ENCODE measurements at places on chromosomes 2 and 18.

- no peak for DNase-seq
Observed at GRCh38 chr18:63741769-63742168, 33.4 kb upstream of the SERPINB7 start.

GRCh38 chr2:84493514-84493913, 22.8 kb upstream of the DNAH6 start:
- DNase-seq: no peak

- no peak for DNase-seq
Observed at GRCh38 chr18:30763902-30764350, 278.6 kb downstream of the DSC3 start.

DNA sequence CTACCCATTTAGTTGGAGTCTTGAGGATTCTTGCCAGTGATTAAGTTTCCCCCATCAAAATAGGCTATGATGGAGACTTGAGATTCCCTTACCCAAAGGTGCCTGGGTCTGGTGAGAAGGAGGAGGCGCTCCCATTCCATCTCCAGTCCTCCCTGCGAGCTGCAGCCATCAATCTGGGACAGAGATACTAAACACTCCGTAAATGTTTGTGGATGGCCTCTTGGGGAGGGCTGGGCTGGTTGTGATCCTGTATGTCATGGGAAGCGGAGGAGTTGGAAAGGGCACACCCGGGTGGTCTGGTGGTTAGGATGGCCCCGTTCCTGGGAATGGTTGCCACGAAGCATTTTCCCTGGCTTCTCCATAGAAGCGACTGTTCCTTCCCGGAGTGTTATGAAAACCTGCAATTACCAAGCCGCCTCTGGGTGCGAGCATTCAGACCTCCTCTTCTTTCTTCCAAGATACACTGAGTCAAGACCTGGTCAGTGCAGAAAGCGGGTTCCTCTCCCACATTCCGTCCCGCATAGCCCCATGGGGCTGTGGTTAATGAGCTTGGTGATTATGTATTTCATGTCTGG, 196.9 kb downstream of the CTIF start:
- DNase-seq: no peak

GRCh38 chr18:24809173-24809950, 348.9 kb downstream of the HRH4 start:
- no peak for DNase-seq

GRCh38 chr2:201973305-201973928, 60.2 kb upstream of the FZD7 start:
- no peak for DNase-seq

DNA sequence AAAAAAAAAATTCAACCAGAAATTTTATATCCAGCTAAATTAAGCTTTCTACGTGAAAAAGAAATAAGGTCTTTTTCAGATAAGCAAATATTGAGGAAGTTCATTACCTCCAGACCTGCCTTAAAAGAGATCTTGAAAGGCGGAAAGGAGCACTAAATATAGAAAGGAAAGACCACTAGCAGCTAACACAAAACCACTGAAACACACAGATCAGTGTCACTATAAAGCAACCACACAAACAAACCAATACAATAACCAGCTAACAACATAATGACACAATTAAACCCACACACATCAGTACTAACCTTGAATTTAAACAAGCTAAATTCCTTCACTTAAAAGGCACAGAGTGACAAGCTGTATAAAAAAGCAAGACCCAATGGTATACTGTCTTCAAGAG, 958.3 kb downstream of the TSN start:
- DNase-seq: no peak

DNA sequence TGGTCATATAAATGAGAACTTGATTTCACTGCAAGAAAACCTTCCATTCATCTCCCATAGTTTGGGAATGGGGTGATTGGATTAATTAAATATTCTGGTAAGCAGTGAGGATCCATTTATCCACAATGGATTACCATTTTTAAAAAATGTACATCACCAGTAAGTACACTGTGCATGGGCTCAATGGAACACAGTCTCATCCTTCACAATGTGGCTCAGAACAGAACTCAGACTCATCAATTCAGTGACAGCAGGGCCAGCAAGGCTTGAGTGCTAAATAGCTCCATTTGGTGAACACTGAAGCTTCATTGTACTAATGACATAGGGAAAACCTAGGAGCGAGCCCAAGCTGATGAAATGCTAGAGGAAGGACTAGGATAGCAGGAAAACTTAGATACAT, 223.8 kb downstream of the CMPK2 start:
- no peak for DNase-seq

DNA sequence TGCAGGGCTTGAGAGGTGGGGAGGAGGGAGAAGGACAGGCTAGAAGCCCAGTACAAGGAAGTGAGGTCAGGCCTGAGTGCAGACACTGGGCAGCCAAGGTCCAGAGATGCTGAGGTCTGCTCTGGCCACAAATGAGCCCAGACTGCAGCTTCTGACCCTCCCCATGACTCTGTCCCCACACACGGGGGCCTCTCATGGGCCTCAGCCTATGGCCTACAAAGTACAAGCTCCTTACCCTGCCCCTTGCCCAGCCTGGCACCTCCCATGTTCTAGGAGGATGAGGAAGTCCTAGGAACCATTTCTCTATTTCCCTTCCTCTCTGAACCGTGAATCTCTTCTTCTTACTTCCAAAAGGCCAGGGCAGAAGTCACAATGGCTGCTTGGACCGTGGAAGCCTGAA, 193.8 kb downstream of the ANKRD30B start:
- no peak for DNase-seq

- DNase-seq: no peak
Observed at GRCh38 chr2:149422337-149422990, 92.1 kb downstream of the LYPD6 start.

DNA sequence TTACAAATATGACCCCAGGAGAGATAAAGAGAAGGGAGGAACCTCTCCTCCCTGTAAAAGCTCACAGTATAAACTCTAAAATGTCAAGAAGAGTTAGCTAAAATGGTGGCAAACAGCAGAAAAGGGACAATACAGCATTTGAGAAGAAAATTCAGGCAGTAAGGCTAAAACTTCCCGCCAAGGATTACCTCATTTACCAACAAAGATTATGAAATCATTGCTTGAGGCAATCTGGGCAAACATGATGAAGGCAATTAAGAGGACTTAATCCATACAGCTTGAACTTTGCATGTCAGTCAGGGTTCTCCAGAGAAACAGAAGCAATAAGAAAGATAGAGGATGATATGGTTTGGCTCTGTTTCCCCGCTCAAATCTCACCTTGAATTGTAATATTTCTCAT, 81.4 kb downstream of the CMPK2 start:
- DNase-seq: no peak

DNA sequence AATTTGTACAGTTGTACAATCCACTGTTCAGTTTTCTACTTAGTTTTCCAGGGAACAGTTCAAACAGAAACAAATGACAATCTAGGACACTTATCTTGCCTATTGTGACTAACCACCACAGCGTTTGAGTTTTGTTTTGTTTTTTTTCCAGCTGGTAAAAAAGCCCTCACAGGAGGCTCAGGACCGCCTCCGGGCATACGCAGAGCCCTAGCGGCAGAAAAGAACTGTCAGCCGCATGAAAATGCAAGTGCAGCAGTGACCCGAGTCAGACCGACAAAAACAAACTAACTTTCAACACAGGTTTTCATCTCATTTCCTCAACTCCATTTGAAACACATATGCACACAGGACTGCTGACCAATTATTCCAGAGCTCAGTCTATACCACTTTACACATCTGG, 68.6 kb downstream of the STEAP3 start:
- DNase-seq: no peak

DNA sequence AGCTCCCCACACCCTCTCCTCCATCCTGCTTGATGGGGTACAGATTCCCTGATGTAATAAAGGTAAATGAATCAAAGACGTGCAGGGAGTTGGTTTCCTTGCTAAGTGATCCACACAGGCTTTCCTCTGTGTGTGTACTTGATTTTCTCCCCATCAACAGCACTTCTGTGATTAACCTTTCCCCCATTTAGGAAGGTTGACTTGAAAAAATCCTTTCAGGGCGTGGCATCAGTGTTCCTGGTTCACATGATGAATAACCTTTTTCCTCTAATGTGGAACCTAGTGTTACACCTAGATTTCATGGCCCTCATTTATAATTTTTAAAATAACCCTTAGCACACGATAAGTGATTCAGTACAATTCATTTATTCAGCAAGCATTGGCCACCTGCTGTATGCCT, 115.0 kb downstream of the ICA1L start:
- DNase-seq: no peak

- DNase-seq: no peak
Observed at GRCh38 chr2:208363485-208363884, 43.1 kb upstream of the PTH2R start.

DNA sequence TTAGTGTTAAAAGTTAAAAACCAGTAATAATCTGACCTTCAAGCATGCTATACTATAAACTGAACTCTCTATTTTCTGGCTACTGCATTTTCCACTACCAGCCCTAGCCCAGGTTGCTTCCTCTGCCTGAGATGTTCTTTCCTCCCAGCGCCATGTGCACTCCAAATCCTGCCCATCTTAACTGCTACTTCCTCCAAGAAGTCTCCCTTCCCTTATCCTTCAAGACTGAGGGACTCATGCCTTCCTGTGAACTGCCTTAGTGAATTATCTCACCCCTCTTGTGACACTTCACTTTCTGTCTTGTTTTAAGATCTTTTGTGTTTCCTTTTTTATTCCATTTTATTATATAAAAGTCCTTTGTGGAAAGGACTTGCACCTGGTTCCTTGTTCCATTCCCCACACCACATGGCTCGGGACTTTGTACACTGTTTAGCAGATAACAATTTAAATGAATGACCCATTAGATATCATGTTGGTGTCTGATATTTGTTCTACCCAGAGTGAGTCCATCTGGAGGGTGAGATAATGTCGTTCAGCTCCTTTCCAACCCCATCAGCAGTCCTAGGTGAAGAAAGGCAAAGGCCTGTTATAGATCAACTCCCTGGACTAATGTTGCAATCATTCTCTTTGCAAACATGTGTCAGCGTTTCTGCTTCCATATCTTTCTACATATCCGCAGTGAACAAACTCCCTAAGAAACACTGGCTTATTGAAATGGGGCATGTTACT, 20.9 kb upstream of the AGFG1 start:
- no peak for DNase-seq

DNA sequence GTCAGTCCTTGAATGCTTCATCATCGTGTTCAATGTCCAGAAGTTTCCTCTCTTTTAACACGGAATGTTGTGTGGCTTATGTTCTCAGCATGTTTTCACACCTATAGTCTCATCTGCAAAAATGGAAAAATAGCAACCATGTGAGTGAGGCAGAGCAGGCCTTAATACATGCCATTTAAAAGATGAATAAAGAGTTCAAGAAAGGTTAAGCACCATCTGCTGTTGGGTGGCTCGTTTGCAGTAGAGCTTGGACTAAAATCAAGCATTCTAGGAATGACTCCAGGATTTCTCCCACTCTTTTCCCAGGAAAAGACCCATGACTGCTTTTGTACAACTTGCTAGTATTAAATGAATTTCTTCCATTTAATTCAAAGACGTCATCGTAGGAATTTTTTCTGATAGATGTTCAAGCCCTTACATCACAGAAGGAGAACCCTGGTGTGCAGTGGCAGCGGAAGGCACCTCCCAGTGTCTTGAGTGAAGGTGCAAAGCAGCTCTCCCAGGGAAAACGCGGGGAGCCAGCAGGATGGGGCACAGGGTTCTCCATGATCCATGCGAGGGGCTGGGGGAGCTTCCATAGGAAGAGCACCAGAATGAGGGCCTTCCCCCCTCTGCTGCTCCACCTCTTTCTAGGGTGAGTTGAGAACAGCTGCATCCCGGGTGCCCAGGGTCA, 9.6 kb downstream of the DCDC2C start:
- no peak for DNase-seq

- no peak for DNase-seq
Observed at GRCh38 chr2:115652652-115653051, 1210.2 kb downstream of the DPP10 start.

GRCh38 chr2:171564463-171564862, 42.2 kb downstream of the CYBRD1 start:
- DNase-seq: no peak

DNA sequence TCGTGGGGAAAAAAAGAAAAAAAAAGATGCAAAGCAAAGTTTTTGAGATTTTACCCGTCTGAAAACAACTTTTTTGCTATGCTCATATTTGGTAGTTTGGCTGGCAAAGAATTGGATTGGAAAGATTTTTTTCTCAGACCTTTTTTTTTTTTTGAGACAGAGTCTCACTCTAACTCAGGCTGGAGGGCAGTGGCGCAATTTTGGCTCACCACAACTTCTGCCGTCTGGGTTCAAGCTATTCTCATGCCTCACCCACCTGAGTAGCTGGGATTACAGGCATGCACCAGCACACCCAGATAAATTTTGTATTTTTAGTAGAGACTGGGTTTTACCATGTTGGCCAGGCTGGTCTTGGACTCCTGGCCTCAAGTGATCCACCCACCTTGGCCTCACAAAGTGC, 56.3 kb upstream of the TANC1 start:
- DNase-seq: no peak

DNA sequence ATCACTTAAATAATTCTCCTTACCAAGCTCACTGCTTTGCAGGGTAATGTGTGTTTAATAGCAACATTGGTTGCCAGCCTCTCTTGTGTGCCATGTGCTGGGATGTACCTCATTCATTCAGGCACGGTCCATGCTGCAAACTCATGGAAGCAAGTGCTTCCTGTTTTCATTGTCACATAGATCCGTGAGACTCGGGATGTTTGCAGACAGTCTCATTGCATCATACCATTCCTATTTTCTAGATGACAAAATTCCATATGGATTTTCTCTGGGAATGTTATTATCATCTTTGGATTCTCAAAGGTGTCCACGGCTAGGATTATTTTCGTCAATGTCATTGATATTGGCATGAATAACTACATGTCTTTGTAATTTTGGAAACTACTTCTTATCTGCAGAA, 60.0 kb upstream of the HDAC4 start:
- DNase-seq: no peak

DNA sequence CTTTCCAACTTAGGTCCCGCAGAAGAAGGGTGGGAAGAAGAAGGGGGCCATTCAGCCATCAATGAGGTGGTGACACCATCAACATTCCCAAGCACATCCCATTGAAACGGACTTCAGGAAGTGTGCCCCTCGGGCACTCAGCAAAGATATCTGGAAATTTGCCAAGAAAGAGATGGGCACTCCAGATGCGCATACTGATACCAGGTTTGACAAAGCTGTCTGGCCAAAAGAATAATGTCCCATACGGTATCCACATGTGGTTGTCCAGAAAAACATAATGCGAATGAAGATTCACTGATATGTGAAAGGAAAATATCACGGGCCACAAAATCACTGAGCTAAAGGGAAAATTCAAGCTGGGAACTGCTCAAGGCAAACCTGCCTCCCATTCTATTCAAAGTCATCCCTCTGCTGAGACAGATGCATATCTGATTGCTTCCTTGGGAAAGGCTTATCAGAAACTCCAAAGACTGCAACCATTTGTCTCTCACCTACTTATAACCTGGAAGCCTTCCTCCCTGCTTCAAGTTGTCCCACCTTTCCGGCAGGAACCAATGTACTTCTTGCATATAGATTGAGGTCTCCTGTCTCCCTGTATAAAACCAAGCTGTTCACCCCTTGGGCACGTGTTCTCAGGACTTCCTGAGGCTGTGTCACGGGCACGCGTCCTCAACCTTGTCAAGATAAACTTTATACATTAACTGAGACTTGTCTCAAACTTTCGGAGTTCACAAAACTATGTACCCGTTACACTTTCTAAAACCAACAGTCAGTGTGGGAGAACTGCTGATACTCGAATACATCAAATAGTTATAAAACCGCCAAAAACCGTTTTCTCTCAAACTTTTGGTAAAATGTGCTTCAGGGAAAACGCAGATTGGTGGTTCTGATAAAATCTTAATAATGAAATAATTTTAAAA, 1.3 kb upstream of the PDK1 start:
- DNase-seq: no peak
